Pulmonary artery endothelial cell (primary cell): ENCODE measurements at places on chromosomes 5 and 9.

DNA sequence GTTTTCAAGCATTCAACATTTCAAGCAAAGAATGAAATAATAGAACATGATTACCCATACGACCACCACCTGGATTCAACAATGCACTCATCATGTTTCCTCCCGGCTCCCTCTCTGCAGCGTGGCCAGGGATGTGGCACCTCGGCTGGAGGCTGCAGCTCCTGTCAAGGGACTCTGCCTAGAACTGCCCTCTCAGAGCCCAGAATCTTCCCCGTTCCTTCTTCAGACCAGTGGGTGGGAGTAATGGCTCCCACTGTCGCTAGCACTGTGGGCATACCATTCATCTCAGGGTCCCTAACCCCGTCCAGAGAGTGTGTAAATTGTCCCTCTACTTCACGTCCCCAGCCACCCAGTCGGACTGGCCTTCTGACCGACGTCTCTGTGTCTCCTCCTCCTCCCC, 118.6 kb upstream of the COL5A1 start:
- DNase-seq = no peak

DNA sequence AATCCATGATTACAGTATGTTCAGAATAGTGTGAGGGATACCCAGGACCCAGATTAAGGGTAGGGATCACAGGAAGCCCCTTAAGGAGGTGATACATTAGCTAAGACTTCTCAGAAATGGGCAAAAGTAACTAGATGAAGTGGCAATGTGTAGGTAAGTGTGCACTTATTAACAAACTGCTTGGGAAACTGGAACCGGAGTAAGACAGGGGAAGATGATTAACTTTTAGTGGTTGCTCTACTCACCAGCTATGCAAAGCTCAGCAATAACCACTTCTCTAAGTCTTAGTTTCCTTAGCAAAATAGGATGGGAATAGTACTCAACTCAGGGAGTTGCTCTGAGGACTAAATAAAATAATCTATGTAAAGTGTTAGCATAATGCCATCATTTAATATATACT, 182.2 kb downstream of the MCTP1 start:
- no peak for DNase-seq

DNA sequence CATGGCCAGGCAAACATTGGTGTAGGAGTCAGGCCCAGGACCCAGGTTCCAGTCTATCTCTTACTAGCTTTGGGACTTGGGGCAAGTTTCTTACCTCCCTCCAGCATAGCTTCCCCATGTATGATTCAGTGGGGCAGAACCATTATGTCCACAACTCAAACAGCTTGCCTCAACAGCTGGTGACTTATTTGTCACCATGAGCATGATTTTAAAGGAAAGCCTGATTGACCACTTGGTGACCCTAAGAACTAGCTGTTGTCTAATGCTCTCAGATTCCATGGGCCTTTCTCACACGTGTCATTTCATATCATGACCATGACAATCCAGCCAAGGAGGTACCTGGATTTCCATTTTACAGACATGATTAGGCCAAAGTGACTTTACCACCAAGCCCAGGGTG, 126.4 kb downstream of the TTLL11 start:
- DNase-seq = no peak

- DNase-seq = no peak
Observed at GRCh38 chr9:16442622-16443021, 427.8 kb downstream of the BNC2 start.

- DNase-seq = peak; percentile 24
Observed at GRCh38 chr5:143177263-143177983, 226.1 kb downstream of the NR3C1 start.

DNA sequence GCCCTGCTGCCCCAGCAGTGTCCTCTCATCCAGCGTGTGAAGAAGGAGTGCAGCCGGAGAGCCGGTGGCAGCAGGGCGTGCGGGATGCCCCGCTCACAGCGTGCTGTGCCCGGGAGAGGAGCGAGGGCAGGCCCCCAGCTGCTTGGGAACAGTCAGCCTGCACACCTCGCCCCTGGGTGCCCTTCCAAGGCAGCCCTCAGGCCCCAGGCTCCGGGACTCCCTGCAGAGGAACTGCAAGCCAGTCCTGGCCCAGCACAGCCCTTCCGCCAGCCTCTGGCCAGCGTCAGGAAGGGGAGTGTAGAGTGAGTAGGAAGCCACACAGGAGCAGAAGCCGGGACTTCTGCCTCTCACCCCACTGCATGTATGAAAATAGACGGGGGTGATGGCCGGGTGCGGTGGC, 43.5 kb downstream of the ADAMTS2 start:
- no peak for DNase-seq

DNA sequence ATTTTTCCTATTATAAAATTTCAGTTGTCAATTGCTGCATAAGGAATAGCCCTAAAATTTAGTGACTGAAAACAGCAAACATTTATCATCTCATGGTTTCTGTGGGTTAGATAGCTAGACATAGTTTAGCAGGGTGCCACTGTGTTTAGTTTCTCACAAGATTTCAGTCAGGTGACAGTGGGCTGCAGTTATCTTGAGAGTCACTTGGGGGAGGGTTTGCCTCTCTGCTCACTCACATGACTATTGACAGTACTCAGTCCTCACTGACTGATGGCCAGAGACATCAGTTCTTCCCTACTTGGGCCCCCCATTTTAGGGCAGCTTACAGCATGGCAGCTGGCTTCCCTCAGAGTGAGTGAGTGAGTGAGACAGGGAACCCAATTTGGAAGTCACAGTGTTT, 42.0 kb downstream of the PBX3 start:
- DNase-seq = no peak

- DNase-seq = no peak
Observed at GRCh38 chr5:19261879-19262278, 726.1 kb downstream of the CDH18 start.

DNA sequence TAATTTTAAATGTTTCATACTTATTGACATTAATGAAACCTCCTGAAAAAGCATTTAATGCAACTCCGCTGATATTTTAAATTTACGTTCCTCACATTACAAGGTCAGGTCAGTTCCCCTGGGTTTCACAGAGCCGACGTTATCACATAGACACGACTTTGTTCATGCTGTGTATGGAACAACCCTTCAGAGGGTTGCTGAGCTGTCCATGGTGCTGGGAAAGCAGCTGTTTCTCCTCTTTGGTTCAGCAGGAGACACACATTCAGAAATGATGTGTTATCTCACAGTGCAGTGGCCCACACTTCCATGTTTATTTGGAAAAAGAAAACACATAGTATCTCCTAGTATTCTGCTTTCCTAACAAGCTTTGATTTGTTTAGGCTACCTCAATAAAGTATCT, 53.5 kb downstream of the PPP2R2B start:
- DNase-seq = no peak

DNA sequence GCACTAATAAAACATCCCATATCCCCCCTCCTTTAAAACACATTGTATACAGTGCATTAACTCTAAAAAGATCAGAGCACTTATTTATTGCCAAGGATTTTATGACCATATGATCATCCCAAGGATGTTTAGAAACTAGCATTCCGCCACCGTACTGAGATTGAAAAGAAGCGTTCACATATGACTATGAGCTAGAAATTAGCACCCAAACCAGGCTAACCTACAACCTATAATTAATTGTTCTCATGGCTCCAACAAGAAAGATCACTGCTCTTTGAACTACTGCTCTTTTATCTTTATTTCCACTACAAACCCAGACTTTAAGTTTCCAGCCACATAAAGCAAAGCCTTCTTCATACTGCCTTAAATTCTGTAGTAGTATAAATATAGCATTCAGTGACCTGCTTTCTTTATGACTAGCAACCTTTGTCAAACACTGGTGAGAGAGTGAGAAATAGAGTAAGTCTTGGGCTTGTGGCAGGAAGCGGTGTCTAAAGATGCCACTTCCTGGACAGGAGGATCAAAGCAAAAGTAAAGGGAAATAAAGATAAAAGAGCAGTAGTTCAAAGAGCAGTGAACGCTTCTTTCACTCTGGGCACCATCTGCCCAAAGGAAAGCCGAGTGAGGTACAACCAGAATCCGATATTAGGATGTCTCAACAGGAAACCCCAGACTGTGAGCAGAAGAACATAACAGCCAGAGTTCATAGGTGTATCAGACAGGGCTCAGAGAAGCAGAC, 151.1 kb upstream of the ERCC6L2 start:
- DNase-seq = no peak

DNA sequence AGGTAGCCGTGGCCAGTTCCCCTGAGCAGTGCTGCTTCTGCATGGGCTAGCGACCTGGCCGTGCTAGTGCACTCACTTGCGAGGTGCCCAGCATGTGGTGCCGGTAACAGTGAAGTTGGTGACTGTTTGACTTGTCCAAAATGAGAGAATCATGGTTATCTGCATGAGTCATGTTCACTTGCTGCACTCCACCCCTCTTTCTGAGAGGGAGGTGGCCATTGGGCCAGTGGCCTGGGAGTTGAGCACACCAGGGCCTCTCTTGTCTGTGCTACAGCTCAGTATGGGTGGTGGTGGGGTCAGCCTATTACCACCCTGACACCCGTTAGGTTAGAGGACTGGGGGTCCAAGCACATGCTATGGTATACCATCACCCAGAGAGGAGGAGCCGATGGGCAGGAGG, 55.4 kb upstream of the GARNL3 start:
- DNase-seq = no peak

DNA sequence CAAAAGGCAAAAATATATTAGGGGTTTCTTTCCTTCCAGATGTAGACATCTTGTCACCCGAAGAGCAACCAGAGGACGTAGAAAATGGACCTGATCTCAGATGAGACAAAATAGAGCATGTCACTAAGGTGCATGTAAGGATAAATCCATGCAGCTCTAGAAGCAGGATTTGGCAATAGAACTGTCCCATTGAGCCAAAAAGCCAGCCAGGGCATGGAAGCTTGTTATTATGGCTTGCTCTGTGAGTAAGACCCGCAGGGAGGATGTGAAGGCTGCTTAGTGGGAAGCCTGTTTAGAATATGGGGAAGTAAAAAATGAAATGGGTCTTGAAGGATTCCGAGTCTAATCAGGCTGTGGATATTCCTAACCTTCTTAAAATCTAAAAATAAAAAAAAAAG, 165.6 kb upstream of the MPDZ start:
- no peak for DNase-seq

DNA sequence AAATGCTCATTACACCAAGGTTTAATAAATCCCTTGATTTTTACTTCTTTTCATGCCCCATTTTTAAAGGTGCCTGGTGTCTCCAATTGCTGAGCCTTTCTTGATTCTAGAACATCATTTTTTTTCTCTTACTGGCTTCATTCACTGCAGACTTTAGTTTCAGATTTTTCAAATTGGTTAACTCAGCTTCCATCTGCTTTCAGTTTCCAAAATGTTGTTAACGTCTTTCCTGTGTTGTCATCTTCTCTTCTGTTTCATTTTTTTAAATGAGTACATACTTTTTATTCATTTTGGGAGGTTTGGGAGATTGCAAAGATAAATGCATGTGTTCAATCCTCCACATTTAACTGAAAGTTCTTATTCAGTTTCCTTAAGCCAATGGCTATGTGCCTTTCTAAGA, 126.4 kb upstream of the CCNG1 start:
- DNase-seq = no peak

GRCh38 chr5:34895641-34896419, 19.5 kb downstream of the RAD1 start:
- DNase-seq = no peak

GRCh38 chr9:131813116-131813515, 73.2 kb upstream of the RAPGEF1 start:
- no peak for DNase-seq

DNA sequence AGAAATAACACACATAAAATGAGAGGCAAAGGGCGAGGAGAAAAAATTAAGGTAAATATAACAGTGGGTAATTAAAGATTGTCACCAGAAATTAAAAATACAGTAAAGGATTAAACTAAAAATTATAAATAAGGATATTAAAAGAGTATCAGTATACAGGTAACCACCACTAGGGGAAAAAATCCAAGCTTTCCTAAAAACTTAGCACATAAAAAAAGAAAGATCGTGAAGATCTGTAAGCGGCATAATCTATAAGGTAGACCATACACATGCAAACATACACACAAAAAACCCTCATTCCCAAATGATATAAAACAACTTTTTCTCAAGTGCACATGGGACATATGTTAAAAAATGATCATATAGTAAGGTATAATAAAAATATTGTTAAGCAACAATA, 577.3 kb upstream of the NUDT12 start:
- no peak for DNase-seq

- no peak for DNase-seq
Observed at GRCh38 chr9:37528652-37529471, 43.1 kb downstream of the POLR1E start.

- peak; percentile 57 for DNase-seq
Observed at GRCh38 chr5:395156-395920, 47.6 kb upstream of the EXOC3 start.

- DNase-seq = no peak
Observed at GRCh38 chr9:125950880-125951471, 203.8 kb downstream of the PBX3 start.

- no peak for DNase-seq
Observed at GRCh38 chr5:178282391-178282790, 49.8 kb upstream of the PHYKPL start.

DNA sequence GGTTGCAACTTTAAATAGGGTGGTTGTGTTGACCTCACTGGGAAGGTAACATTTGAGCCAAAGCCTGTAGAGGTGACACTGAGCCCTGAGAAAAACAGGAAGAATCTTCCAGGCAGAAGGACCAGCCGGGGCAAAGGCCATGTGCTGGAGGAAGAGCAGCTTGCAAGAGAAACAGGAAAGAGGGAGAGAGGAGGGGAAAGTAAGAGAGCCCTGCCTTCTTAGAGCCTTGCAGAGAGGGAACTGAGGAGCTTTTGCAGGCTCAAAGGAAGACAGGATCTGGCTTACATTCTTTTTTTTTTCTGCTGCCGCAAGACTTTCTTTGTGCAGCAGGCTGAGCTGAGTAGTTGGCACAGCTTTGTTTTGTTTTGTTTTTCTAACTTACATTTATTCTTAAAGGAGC, 17.4 kb downstream of the C9orf153 start:
- DNase-seq = peak; percentile 11

GRCh38 chr9:72772661-72773060, 180.2 kb downstream of the ALDH1A1 start:
- no peak for DNase-seq

DNA sequence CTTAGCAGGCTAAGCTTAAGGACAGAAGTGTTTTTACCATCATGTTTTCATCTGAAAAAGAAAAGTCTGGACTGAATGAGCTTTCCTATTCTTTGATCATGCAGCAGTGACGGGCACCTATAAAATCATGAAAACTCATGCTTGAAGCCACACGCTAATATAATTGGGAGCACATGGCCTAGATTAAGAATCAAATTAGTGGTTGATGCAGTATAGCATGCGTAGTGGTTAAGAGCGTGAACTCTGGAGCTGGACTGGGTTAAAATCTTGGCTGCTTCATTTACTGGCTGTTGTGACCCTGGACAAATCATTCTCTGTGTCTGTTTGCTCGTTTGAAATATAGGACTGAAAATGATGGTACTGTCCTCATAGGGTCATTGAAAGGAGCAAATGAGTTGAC, 49.9 kb upstream of the IL13 start:
- DNase-seq = no peak
